Renal cortical epithelial cell (primary cell): ENCODE measurements at places on chromosomes 6 and 20.
A peak's percentile ranks its signal among the peaks of the same experiment; 100 is the strongest.

GRCh38 chr20:56815796-56816195 is 186.7 kb downstream of the TFAP2C start:
- no peak for DNase-seq

- DNase-seq: peak; percentile 28
These were observed 1.1 kb upstream of the STX7 start for GRCh38 chr6:132513831-132514545.

- DNase-seq: no peak
These were observed 10.8 kb upstream of the LATS1 start for GRCh38 chr6:149728499-149729234.

DNA sequence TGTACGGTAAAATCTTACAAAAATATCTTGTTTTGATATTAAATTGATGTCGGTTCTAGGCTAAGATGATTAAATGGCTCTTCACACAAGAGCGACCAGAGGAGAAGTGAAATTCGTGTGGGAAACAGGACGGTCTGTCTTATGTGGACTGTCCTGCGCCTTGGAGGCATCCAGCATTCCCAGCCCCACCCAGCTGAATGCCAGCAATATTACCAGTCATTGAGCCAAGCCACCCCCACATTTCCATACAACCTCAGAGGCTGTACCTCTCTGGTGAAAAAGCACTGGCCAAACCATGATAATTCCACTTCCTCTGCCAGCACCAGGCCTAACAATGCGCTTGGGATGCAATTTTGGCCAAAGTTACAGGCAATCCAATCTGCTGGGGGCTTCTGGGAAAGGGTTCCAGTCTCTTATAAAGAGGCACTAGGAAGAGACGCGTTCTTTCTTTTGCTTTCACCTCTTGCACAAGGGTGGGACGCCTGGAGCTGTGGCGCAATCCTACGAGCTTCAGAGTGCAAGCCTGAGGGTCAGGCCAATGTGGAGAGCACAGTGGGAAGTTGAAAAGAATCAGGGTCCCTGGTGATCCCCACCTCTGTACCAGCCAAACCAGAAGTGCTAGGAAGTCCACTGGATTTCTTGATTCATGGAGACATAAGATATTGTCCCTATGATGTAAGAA is 213.1 kb downstream of the PREX1 start:
- peak; percentile 36 for DNase-seq

DNA sequence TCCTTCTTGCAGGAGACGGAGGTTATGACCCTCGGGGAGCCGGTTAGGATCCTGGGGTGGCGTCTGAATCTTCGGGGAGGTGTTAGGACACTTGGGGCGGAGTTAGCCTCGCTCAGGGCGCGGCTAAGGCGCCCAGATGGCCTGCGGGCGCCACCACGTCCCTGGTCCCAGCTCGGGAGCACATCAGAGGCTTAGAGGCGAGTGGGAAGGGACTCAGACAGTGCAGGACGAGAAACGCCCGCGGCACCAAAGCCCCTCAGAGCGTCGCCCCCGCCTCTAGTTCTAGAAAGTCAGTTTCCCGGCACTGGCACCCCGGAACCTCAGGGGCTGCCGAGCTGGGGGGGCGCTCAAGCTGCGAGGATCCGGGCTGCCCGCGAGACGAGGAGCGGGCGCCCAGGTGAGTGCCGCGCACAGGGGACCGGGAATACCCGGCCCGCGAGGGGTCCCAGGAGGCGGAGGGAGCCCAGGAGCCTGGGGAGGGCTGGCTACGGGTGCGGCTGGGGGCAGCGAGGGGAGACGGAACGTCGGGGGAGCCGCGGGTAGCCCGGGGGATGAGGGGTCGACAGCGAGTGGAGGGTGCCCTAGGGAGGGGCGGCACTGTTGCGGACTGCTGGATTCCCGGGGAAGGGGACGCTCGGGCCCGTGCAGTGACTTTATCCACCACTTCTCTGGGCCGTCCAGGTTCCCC is at the start of gene HCK:
TSS of gene HCK (plus strand) at position 153 of the 688 bp plus-strand sequence.
- no peak for DNase-seq

DNA sequence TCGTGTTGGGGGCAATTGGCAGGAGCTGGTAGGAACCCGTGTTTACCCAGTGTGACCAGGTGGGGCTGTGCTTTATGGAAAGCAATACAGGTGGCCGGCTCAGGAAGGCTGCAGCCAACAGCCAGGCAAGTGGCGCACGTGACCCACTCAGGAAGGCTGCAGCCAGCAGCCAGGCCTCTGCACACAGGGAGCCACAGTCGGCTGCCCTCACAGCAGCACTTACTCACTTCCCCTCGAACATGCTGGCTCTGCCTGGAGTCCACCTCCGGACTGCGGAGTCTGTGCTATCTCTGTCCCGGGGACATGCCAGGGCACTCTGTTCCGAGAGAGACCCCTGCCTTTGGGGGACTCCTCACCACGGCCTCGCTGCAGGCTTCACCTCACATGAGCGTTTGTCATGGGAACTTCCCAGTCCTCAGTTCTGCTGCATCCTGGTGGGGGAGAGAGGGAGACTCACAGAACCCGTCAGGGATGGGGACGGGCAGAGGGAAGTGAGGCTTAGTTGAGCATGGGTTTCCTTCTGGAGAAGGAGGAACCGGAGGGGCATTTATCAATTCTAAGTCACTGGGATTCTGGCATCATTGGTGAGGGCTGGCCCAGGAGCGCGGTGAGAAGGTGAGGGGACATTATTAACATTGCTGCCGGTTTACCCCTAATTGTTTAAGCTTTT is 76.8 kb downstream of the TTLL2 start:
- DNase-seq: no peak

GRCh38 chr6:136920216-136920615 is 1.9 kb upstream of the SLC35D3 start:
- DNase-seq: no peak

DNA sequence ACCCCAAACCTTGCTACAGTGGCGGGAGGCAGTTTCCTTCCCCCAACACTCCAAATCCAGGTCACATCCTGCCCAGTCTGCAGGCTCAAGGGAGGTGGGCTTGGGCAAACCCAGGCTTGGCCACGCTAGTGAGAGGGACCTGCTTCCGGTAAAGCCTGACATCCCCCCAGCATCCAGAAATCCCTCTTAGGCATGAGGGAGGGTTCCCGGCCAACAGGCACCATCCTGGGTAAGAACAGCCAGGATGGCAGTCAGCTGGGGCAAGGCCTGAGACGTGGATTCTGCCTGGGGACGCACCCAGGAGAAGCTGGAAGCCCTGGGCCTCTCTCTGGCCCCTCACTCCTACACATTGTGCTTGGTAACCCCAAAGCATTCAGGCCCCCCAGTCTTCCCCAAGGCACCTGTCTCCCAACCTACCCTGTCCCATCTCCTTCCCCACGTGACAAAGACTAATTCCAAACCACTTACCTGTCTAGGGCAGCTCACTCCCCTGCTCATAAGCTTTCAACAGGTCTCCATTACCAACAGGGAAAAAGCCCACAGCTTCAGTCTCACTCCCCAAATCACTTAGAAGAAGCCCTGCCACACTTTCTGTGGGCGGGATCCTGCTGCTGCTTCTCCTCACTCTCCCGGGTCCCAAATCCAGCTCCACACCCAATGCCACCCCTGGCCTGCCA is 2.1 kb downstream of the C20orf144 start:
- no peak for DNase-seq

DNA sequence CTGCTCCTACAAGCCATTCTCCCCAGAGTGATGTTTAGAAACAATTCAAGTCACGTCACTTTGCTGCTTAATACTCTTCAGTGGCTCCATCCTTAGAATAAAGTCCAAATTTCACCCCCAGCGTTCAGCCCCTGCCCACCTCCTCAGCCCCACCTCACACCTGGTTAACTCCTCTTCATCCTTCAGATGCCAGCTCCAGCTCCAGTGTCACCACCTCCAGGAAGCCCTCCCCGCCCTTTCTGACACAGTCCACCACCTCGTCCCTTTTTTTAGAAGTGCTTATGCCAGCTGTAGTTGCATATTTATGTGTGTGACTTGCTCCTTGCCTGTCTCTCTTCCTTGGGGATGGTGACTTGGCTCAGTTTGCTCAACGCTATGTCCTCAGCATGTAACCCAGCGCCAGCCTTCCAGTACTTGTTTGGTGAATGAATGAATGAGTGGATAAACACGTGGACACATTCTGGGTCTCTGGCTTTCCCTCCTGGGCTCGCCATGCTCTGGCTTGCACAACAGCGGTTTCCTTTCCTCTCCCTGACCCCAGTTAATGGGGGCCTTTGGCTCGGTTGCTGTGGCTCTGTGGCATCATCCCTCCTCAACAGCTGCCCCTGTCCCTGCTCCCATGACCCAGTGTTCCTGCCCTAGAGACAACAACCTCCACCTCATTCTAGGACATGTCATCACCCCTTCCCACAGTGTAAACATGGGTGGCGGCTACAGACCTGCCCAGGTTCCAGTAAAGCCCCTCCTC is 3.7 kb upstream of the IP6K3 start:
- peak; percentile 25 for DNase-seq

DNA sequence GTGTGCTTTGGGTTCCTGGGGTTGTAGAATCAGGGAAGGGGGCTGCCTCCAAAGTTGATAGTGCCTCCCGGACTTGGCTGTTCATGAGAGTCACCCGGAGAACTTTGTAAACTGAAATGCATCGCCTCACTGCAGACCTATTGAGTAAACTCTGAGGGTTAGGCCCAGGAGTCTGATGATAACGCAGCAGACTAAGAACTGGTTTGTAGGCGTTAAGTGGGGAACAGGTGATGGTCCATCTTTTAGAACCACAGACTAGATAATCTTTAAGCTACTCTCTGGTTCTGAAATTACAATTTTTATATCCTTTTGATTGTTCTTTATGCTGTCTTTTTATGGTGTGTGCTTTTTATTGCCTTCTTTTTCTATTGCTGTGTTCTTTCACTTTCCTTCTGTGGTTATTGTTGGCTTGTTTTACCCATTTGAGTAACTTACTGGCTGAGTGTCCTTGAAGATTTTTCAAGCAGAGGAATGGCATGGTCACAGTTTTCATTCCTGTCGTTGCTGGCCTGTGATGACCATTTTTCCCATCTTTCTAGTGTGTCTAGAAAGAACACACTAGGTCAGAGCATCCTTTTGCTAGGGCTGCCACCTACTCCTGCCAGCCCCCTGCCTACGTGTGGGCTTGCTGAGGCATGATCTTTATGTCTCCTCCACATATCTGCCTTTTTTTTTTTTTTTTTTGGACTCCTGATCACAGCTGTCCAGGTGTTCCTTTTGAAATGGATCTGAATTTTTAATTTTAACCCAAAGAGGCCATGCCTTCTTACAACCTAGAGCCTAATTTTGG is 30.9 kb downstream of the LRRC1 start:
- DNase-seq: no peak

DNA sequence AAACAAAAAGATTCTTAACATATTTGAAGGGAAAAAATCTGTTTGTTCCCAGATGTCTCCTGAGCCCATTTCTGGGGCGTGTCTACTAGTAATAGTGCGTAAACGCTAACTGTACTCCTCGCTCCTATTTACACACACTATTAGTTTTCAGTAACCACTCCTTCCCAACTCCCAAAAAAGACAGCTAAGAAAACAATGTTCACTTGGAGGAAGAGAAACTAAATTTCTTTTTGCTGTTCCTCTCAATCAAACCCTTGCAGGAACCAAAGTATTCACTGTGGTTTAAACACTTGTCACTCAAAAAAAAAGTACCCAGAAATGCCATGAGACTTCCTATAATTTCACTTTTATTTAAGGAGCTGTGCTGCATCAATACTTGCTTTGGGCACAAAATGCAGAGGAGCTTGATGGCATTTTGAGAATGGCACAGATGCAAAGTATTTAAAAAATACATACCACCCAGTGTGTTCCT is 118.2 kb downstream of the BACH2 start:
- DNase-seq: no peak

DNA sequence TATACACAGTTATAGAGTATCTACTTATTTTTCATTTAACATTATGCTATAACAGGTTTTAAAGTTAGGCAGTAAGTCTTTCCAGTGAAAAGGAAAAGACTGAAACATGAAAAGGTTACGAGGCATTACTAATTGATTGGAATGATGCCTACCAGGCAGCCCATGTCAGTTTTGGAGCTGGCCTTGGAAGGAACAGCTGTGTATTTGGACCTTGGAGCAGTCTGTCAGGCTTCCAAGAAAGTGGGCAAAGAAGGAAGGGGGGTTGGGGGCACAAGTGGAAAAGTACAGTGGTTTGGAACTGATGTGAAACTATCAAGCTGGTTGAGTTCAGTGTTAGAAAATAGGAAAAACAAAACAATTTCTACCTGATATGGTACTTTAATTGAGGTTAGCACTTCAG is 41.7 kb downstream of the SLC16A10 start:
- DNase-seq: peak; percentile 77

DNA sequence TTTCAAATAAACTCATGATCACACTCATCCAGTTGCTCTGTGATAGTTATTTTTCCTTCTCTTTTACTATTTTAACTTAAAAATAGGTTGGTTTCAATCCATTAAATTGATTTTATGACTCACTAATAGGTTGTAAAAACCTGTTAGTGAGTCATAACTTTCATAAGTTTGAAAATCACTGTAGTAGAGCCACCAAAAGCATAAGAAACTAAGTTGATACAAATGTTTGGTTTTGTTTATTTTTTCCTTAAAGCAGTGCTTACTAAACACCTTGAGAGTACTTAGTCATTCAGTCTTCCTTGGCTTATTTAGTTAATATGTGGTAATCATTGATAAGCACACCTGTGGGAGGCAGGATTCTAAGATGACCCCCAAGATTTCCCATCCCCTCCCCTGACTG is 312.1 kb upstream of the MAN1A1 start:
- DNase-seq: peak; percentile 63

- peak; percentile 91 for DNase-seq
These were observed 27.3 kb downstream of the CDK5RAP1 start for GRCh38 chr20:33373735-33374605.

DNA sequence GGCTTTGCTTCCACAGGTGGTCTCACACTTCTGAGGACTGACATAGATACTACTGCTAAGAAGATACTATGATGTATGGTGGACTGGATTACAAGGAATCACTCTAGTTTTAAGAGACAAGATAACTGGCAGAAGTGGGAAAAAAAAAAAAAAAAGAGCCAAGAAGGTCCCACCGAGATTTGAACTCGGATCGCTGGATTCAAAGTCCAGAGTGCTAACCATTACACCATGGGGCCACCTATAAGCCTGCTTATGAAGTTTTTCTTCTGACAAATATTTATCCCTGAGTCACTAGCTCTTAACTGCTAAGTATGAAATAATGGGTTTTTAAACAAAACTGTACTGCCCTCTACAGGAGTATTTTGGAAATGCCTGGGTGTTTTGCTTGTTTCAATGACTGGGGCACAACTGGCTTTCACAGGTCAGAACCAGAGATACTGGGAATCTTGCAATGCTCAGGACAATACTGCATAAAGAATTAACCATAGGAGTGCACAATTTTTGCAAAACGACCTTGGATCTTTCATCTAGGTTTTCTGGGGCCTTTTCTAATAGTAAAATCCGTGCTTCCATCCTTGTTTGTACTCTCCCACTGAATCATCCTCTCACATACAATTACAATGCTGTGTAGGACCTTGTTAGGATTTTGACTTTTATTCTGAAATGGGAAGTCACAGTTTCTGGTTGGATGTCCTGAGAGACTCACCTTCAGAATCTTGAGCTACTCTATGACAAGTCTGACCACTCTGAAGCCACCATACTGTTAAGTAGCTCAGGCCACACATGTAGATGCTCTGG is 116.3 kb downstream of the OR2B2 start:
- DNase-seq: peak; percentile 94

DNA sequence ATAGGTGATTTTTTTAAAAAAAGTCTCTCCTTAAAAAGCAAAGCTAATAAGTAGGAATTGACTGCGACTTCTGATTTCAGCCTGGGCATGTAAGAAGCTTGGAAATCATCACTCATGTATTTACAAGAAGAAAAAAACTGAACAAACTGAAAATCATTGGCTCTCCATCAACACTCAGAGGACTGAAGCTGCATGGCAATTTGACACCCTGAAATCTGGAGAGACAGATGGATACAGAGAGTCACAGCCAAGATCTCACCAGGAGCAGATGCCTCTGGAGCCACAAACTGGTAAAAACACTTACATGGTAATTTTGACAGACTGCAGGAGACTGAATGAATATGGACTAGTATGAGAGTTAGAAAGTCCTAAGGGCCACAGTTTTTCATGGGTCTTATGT is 191.2 kb upstream of the TCF21 start:
- no peak for DNase-seq
